Activated CD4-positive, alpha-beta T cell treated with anti-CD3 and anti-CD28 coated beads for 24 hours (primary cell): ENCODE measurements at places on chromosomes 5 and 9.
A peak's percentile ranks its signal among the peaks of the same experiment; 100 is the strongest.

GRCh38 chr9:74007833-74008232 is 489.3 kb upstream of the RORB start:
- no peak for DNase-seq

- DNase-seq: no peak
These were observed 136.4 kb downstream of the SLIT3 start for GRCh38 chr5:169164481-169164925.

DNA sequence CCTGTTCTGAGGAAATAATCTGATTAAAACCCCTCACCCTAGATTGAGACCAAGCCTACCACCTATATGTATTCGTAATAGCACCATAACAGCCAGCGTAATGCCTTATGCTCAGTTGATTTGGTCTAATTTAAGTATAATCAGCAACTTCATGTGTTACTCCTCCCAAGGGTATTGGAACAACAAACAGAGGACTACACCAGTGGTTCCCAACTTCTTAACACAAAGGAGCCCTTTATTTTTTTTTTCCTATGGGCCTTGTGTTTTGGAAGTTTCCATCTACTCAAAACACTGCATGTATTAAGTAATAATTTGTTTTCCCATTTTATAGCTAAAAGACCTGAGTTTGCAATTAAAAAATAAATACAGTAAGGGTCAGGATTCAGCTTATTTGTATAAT is 140.7 kb downstream of the ADAMTSL1 start:
- no peak for DNase-seq

- DNase-seq: peak; percentile 23
These were observed 25.2 kb downstream of the SLC28A3 start for GRCh38 chr9:84315278-84315877.

GRCh38 chr9:117907420-117907819 is 203.2 kb downstream of the TLR4 start:
- no peak for DNase-seq

- DNase-seq: no peak
These were observed 20.3 kb downstream of the LPCAT1 start for GRCh38 chr5:1503241-1504068.

DNA sequence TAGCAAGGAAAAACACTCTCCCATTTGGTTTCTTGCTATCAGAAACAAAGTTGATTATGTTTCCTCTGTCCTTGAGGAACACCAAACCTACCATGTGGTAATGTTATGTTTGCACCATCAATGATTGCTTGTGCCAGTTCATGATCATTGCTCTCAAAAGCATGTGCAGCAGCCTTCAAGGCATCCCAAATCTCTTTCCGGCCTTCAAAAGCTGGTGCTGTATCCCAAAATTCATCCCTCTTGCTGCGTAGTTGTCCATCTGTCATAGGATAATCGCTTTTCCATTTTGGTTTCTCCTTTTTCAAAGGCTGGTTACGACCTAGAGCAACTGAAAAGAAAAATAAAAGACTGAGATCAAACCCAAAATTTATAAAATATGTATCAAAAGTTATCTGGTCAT is 40.1 kb downstream of the EFCAB9 start:
- DNase-seq: no peak

- no peak for DNase-seq
These were observed 22.5 kb downstream of the NEK6 start for GRCh38 chr9:124280176-124280691.

DNA sequence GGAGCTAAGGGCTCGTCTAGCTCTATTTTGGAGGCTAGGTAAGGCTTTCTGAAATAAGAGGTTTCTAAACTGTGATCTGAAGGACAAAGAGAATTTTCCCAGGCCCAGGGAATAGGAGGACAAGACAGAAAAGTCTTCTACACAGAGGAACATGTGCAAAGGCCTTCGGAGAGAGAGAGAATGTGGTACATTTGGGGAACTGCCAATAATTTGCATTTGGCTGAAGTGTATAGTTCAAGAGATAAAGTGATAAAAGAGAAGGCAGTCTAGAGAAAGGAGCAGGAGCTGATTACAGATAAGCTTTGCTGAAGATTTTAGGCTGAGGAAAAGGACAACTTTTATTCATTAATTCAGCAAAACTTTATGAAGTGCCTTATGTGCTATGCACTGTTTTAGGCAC is 214.4 kb upstream of the ELL2 start:
- no peak for DNase-seq

- no peak for DNase-seq
These were observed 11.9 kb downstream of the FAM240B start for GRCh38 chr9:38707885-38708637.

DNA sequence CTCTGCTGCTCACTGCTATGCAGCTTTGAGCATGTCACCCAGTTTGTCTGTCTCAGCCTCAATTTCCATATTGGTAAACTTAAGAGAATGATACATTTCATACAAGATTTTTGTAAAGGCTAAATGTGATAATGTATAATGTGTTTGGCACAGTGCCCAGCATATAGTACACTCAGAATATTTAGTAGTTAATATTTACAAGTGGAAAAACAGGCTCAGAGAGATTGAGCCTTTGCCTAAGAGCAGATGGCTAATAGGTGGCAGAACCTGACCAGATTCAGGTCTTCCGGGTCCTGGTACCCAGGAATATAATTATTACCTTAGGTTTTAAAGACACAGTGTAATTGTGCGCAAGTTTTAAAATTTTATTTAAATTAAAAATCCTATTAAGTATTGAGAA is 46.8 kb upstream of the KIAA1958 start:
- no peak for DNase-seq

- DNase-seq: no peak
These were observed 319.6 kb downstream of the FBXL7 start for GRCh38 chr5:15819617-15820016.
